ENCODE measurements at places on chromosomes 13 and 19. TPM values are rescaled to one million over a fixed set of nuclear protein-coding genes. Genes with fewer than 3 reads are reported as not detected.

Gene HSPB6
- total RNA-seq, result 0.75 TPM

Gene C19orf85
- total RNA-seq, result not detected

Gene CEACAM20
- total RNA-seq, result not detected

Gene SIGLECL1
- not detected for total RNA-seq

DNA sequence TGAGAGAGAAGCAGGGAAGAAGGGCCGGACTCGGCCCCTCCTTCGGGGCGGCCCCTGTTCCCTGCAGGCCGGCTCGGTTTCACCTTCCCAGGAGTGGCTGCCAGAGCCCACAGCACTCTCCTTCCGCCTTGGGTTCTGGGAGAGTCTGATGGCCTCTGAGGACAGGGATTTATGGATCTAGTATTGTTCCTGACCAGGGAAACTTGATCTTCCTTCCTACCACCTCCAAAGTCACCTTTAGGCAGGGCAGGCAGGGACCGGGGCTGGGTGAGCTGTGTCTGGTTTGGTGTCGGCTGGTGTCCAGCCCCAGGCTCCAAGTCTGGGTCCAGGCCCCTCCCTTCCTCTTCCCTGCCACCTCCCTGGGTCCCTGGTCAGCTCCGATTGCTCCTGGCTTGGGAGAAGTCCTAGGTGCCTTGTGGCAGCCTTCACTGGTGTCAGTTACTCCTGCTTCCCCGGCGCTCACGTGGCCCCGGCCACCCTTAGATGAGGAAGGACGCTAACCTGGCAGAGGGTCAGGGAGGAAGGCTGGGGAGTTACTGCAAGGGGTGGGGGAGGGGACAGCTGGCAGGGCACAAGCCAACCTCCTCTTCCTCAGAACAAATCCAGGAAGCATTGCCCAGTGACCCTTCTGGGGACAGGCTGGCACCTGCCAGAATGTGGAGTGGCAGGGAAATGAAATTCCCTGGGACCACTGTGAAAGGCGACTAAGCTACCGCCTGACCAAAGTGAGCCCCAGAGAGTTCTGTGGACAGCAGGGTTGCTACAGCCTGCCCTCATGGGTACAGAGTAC is 18.8 kb downstream of the RFX1 start:
- DNase-seq, result no peak

GRCh38 chr19:28556371-28556770 is 656.6 kb downstream of the UQCRFS1 start:
- no peak for DNase-seq

DNA sequence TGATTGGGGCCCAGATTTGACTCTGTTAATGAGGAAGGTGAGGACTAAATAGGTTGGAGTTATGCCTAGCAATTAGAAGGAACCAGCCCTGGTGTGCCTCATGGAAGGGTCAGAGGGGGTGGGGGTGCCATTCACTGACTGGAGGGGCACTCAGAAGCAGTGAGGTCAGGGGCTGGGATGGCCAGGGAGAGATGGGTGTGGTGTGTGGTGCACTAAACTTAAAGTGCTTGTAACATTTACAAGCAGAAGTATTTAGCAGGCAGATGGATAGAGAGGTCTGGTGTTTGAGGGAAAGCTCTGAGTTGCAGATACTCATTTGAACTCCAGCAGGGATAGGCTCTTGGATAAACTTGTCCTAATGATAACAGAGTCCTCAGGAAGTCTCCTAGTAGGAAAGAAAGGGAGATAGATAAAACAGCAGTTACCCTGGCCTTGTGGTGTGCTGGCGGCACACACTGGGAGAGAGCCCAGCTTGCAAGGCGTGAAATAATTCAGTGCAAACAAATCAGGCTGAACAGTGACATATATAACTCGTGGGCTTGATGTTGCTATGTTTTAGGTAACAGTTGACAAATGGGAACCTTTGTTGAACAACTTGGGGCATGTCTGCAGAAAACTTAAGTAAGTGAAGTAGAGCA is 20.0 kb upstream of the UPF3A start:
- no peak for DNase-seq

GRCh38 chr19:11478167-11479089 is 2.4 kb downstream of the ELAVL3 start:
- DNase-seq, result no peak

DNA sequence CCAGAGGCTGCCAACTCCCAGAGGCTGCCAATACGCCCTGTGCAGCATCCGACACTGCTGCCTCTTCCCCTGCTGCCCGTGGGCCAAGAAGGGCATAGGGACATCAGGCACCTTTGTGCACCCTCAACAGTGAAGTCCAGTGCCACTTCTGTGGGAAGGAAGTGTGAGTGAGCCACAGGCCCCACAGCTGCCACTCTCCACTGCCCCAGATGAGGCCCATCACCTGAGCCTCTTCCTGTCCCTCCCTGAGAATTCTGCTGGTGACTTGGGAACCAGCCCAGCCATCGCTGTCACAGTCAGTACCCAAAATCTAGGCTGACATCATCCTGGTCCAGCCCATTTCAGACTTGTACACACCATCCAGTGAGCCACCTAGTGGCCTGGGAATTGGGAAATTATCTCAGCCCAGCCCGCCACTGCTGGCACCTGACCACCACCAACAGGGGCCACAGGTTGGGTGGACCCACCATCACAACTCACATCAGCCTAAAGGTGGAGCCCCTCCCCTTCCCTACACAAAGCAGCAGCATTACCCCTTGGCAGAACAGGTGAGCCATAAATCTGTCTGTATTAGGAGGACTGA is 733.9 kb upstream of the KLHL1 start:
- DNase-seq, result peak; percentile 54

GRCh38 chr19:4557971-4558941 is 1.2 kb downstream of the SEMA6B start:
- no peak for DNase-seq

DNA sequence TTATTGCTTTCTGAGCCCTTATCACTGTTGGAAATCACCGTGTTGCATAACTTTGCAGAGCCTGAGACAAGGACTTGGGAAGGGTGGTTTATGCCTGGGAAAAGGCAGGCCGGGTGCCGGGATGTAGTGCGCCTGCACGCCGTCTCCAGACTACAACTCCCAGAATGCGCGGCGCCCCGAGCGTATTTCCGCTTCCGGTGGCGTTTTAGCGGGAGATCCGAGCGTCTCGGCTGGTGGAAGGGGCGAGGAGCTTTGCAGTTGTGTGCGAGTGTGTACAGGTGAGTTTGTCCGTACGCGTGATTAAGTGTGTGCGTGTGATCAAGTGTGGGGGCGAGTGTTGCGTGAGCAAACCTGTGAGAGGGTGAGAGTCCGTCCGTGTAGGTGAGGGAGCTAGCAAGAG is 75.4 kb downstream of the PEG3 start:
- no peak for DNase-seq

DNA sequence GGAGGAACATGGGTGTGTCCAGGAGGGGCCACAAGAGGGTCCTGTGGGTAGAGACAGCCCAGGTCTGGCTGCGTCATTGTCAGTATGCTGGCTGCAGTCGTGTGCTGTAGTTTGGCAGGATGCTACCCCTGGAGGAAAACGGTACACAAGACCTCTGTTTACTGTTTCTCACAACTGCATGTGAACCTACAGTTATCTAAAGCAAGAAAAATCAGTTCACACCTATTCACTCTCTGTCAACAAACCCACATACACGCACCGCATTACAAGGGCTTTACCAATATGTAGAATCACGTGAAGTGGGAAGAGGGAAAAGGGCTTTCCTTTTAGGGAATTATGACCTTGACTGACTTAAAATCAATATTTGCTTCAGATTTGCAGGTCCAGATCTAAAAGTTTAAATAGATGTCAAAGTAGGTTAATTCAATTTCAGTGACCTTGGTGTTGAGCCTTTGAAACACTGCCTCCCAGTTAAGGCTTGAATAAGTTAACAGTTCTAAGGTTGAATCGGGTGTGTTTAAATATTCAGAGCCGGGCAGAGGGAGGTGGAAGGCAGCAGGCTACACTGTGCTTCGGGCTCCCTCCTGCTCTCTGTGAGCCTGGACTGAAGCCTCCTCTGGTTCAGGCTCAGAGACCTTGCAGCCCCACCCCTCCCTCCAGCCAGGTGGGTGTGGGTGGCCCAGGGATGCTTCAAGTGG is 17.2 kb upstream of the MCF2L start:
- no peak for DNase-seq

GRCh38 chr19:3095441-3096191 is 1.5 kb downstream of the GNA11 start:
- DNase-seq, result no peak

Data from chondrocyte (in vitro differentiated cells).